ENCODE measurements at places on chromosomes 2 and 18.

DNA sequence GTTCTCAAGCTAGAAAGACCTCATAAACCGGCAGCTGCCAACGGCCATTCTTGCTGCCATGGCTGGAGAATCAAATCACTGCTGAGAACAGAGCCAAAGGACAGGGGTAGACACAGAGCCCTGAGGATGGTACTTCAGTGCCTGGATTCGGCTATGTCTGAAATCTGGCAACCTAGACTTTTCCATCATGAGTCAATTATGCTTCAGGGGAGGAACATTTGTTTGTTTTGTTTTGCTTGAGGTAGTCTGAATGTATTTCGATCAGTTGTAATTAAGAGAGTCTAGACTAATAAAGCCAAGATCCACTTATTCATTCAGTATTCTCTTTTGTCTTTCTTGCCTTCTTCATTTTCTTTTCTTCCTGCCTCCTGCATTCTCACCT, 122.8 kb upstream of the SH3BP4 start:
- DNase-seq = no peak

- no peak for DNase-seq
Measured at GRCh38 chr2:34912084-34912483, 1313.0 kb upstream of the FAM98A start.

DNA sequence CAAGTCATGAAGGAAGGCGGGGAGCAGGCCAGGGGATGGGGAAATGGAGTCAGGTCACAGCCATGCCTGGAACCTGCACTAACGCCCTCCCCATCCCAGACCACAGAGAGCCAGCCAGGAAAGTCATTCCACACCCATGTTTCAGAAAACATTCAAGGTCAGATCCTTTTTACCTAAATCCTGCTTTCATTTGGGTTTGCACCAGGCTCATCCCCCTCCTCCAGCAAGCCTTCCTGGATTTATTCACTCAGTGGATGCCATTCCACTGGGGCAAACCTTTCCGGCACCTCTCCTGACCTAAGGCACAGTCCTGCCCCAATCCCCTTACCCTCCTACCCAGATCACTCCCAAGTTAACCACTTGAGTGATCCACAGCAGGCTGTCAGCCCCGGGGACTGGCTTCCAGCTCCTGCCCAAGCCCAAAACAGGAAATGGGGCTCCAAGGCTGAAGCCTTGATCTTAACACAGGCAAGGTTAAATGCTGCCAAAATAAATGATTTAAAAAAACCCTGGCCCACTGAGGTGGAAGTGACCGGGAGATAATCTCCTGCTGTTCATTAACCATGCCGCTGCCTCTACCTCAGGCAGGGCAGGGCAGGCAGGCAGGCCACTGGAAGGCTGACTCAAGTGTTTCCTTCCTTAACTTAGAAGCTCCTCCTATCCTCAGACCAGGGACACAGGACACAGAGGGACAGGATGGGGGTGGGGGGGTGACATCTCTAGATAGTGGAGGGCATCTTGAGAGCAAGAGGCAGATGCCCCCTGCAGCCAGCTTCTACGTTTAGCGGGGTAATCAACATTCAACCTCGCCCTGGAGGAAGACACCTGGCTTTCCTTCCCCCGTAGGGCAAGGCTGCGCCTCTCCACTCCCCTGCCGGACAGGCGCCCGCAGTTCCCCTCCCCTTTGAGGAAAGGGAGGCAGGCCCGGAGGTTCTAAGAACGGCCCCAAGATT, 1.4 kb downstream of the RAB11FIP5 start:
- no peak for DNase-seq

GRCh38 chr2:118806797-118807667, 40.4 kb downstream of the EN1 start:
- no peak for DNase-seq

GRCh38 chr18:676069-676468, 18.6 kb downstream of the TYMS start:
- DNase-seq = no peak

DNA sequence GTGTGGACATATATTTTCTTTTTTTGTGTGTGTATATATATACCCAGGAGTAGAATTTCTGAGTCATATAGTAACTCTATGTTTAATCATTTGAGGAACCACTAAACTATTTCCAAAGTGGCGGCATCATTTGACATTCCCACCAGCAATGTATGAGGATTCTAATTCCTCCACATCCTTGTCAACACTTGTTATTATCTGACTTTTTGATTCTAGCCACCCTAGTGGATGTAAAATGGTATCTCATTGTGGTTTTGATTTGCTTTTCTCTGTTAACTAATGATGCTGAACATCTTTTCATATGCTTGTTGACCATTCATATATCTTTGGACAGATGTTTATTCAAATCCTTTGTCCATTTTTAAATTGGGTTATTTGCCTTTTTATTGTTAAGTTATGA, 120.3 kb downstream of the TGFA start:
- no peak for DNase-seq

DNA sequence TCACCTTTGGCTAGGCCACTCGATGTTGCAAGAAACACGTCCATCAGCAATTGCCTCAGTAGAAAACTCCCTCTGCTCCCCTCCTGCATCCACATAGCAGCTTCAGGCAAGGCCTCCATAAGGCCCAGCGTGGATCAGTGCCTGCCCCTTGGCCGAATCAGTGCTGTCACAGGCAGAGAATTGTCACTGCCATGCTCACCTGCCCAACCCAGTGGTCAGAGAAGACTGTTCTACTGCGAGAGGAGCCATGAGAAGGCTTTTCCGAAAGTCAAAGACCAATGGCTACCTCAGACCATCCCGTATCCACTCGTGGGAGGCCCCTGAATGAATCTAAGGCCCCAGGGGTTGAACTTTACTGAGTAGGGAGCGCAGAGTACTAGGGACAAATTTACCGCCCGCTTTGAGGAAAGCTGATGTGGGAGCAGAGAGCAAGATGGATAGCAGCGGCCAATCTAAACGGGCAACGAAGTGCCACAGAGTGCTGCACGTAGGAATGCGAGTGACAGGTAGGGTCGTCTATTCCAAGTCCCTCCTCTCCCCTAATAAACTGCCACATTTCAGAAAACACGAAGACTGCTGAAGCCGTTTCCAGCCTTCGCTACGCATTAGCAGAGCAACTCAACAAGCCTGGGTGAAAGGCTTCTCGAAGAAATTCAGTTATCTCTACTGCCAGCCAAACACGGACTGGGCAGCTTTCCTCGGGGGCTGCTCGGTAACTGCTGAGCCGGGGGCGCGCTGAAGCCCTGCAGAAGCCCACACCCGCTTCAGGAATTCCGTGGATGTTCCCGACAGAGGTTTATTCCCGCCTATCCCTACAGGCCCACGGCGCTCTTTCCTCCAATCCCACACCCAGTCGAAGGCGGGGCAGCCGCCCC, 968 bp upstream of the RALBP1 start:
- DNase-seq = no peak

GRCh38 chr18:47427923-47428637, 176.6 kb upstream of the SKOR2 start:
- no peak for DNase-seq

- DNase-seq = no peak
Measured at GRCh38 chr2:189234991-189235390, 55.4 kb upstream of the COL5A2 start.

DNA sequence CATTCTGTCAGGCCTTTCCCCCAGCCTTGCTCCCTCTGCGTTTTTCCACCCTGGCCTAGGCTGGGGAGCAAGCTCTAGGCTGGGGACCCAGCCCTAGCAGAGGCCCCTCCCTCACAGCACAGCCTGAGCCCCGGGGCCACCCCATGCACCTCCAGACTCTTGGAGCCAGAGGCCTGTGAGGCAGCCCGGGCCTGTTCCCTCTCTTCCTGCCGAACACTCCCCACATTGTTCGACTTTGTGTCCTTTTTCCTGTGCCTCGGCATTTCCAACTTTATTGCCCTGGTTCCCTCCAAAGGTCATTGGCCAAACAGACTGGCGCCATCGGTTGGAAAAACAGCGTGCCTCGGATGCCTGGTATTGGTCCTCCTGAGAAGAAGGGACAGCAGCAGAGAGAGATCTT, 79.7 kb downstream of the HS1BP3 start:
- no peak for DNase-seq

GRCh38 chr2:30729031-30729430, 78.2 kb downstream of the CAPN13 start:
- no peak for DNase-seq

GRCh38 chr2:142075826-142076225, 55.0 kb downstream of the LRP1B start:
- DNase-seq = no peak

Measured in stimulated activated CD4-positive, alpha-beta T cell treated with anti-CD3 and anti-CD28 coated beads, Interleukin-4, amount 100 ng/mL, for 4 hours (primary cell).